ENCODE measurements at places on chromosomes 5 and 9.
A peak's percentile ranks its signal among the peaks of the same experiment; 100 is the strongest.

- no peak for DNase-seq
These were observed 40.6 kb downstream of the SLC1A3 start for GRCh38 chr5:36647046-36647445.

DNA sequence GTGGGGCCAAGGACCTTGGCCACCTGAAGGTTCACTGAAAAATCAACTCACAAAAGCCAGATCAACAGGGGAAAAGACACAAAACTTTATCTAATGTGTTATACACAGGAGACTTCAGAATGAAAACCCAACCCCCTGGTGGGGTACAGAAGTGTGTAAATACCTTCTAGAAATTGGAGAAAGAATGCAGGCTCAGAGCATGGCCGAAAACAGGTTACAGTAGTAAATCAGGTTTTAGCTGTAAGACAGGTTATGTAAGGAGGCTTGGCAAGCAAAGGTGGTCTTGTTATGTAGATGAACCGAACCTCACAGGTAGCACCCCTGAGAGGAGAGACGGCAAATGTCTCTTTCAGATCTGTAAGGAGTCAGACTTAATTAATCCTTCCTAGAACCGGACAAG, 10.0 kb downstream of the CEMIP2 start:
- DNase-seq, result no peak

DNA sequence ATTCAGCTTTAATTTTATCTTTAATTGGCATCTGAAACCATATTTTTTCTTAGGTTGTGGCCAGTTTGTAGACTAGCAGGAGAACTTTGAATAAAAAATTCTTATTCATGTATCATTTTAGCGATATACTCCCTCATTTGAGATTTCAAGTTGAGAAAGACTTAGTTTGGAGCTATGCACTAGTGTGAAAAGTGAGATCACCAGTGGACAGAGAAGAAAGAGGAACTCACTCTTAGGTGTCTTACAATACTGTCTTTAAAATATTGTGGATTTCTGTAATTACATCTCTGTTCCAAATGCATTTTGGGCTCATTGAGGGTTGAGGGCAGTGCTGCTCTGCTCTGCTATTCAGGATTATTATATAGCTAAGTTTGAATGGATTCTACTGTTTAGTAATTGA, 54.7 kb downstream of the NAA35 start:
- no peak for DNase-seq

DNA sequence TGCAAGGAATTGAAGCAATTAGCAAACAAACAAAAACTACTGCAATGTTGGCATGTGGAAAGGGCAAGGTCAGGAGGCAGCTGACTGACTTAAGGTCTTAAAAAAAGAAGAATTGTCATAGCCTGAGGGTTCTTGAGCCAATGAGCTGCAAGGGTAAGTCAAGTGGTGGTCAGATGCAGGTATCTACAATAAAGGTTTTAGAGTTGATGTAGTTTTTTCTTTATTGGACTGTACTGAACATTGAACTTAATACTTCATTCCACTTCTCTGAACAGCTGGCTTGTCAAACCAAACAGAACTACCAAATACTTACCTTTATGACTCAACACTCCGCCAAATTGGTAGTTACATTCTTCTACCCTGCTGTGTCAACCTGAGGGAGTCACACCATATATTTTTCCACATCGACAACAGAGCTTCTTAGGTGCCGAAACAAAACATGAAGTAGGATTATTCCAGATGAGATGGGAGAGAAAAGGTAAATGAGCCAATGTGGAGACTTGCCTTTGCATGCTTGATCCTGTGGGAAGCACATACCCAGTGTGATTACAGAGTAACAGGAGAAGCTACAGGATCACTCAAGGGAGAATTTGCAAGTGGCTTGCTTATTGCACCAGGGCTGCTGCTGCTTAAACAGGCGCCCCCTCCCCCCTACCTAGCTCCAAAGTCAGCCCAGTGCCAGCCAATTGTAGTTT, 35.3 kb downstream of the EQTN start:
- DNase-seq, result no peak

- DNase-seq, result no peak
These were observed 249.6 kb downstream of the NSG2 start for GRCh38 chr5:174294891-174295620.

- DNase-seq, result no peak
These were observed 119.3 kb downstream of the RPS23 start for GRCh38 chr5:82158755-82159413.

DNA sequence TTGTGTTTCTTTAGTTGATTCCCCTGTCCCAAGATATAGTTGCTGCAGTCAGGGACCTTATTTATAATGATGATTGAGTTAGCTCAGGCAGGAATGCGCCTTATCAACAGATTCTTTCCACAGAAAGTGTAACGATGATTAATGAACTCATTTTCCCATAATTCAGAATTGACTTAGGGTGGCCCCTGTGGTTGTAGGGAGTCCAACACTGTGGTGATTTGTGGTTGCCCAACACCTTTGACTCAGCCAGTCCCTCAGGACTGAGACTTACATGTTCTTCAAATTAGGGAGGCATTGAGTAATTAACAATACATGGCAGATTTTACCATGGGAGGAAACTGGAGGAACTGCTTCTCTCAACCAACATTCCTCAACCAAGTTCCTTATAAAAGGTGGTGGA, 221.9 kb downstream of the GABRG2 start:
- no peak for DNase-seq

DNA sequence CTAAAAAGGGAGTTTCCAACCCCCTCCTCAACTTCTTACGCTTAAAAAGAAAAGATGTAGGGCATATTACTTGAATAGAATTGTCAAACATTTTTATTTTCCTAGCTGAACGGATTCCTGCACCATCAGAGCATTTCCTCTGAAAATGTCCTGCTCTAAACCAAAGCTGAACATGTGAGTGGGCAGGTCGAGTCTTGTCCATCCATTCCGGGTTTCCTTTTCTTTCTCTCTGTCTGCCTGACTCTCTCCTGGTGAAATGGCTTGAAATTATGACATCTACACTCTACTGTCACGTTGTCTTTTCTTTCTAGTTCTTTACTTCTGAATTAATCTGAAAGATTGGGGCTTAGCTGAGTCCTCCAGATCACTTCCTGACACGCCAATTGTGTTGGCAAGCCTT, 39.2 kb upstream of the PTPN3 start:
- no peak for DNase-seq

- DNase-seq, result no peak
These were observed 46.8 kb downstream of the MTMR12 start for GRCh38 chr5:32265902-32266301.

GRCh38 chr5:162283609-162284008, 216.0 kb downstream of the GABRG2 start:
- no peak for DNase-seq

DNA sequence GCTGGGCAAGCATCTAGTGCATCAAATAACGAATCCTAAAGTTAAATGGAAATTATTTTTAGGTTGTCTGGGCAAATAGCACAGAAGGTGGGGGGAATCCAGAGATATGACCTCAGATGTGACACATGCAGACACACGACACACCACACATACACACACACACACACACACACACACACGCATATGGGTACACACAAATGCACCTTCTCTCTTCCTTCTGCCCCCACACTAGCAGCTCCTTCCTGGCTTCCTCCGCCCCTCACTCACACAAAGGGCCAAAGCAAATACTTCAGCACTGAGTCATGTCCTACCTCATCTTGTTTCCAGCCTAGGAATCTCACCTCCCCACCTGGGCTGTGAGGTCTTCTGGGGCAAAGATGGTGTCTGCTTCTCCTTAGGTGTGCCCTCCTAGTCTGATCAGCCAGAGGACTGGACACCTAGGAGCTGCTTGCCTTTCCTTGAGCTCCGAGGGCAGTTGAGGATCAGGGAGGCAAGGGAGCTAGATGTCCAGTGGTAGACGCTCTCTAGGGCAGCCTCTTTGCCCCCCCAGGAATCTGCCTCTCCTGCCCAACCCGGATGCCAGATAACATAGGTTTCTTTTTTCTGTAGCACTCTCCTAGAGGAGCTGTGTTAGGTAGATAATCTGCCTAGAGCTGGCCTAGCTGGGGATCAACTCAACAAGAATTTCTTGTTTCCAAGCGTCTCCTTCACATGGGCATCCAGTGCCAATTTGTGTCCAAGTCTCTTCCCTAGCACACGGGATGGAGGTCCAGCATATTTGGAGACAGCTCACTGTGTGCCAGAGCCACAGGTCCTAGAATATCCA, 14.3 kb upstream of the JADE2 start:
- DNase-seq, result peak; percentile 63

GRCh38 chr5:112732131-112732530, 5.6 kb upstream of the APC start:
- DNase-seq, result no peak

- no peak for DNase-seq
These were observed 35.4 kb downstream of the ACTL7A start for GRCh38 chr9:108897324-108898096.

- no peak for DNase-seq
These were observed 40.3 kb downstream of the PRKACG start for GRCh38 chr9:68973619-68974018.

- DNase-seq, result peak; percentile 57
These were observed at the start of gene PRRX2 for GRCh38 chr9:129665389-129665775. PRRX2 (plus strand) TSS chr9:129665647; CDS start chr9:129665868, 221 bp downstream.

DNA sequence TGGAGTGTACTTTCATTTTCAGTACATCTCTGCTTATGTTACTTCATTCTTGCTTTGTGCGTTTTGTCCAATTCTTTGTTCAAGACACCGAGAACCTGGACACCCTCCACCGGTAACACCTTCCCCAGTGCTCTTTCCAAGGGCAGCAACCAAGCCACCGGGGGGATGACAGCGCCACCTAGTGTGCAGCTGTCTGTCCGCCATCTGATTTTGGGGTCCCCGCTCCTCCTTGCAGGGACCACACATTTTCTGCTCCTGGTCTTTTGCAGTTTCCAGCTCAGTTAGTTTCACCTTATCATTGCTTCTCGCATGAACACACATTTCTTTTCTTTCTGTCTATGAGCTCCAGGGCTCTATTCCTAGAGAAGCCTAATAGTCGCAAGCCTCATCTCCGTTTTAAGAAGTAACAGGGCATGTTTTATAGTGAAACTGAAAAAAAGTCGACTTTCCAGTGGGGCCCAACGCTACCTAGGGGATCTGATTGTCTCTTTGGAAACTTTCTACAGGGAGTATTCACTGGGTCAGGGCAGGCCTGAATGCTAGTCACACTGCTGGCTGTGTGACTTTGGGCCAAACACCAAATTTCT, 152.1 kb downstream of the FSTL4 start:
- peak; percentile 53 for DNase-seq

- no peak for DNase-seq
These were observed 19.2 kb upstream of the FYB1 start for GRCh38 chr5:39238366-39239105.

GRCh38 chr5:128035689-128036088, 47.9 kb upstream of the SLC12A2 start:
- no peak for DNase-seq

- no peak for DNase-seq
These were observed 118.0 kb upstream of the RAI14 start for GRCh38 chr5:34538026-34538672.

- no peak for DNase-seq
These were observed 236.9 kb downstream of the SAXO1 start for GRCh38 chr9:18795947-18796671.

DNA sequence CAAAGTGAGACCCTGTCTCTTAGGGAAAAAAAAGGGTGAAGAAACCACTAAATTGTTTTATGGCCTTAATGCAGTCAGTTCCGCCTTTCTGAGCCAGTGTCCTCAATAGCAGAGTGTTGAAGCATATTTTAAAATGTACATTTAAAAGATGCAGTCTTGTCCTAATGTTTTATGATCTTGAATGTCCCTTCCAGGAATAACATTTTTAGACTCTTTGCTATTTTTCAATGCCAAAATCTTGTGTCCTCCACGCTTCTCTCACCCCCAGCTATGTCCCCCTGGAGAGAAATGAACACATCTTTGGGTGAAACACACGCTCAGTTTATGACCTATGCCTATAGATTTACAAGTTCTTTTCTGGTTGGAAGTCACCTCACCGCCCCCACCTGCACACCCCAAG, 69.8 kb downstream of the CSNK1A1 start:
- no peak for DNase-seq

DNA sequence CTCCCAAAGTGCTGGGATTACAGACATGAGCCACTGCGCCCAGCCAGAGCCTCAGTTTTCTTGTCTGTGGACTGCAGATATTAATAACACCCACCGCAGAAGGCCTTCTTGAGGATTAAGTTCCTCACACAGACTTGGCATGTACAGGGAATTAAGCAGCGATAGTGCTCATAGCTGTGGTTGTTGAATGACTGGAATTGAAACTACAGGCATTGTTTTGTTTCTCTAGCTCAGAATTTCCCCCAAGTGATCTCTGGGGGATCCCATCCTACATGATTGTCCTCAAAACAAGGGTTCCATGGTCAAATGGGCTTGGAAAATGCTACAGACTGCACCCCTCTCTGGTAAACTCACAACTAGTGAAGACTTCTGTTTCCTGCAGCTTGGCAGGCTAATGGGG, 44.2 kb upstream of the TDRD7 start:
- DNase-seq, result no peak

DNA sequence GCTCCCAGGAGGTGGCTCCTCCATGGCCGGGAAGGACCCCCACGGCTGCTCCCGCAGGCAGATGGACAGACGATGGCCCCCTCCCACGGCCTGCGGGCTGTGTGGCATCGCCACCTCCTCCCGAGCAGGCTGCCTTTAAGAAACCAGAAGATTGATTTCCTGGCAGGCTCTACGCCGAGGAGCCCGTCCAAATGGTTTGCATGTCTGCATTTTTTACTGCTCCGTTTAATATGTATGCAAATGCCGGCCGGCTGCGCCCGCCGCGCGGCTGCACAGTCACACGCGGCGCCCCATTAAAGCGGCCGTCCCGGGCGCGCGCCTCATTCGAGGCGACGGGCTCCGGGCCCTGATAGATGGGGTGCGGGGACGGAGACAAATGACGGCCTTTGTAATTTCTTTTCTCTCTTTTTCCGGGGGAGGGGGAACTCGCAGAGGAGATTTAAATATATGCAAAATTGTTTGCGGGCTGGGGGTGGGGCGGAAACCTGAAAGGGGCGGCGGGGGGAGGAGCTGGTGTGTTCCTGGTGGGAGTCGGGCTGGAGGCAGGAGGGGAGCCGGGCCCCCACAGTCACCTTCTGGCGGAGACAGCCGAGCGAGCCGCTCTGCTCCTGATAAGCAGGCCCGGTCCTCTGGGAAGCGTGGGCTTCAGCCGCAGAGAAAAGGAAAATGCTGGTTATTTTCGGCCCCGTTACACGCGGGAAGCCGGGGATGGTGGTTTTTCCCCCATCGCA, 158.7 kb upstream of the IER5L start:
- DNase-seq, result peak; percentile 62

DNA sequence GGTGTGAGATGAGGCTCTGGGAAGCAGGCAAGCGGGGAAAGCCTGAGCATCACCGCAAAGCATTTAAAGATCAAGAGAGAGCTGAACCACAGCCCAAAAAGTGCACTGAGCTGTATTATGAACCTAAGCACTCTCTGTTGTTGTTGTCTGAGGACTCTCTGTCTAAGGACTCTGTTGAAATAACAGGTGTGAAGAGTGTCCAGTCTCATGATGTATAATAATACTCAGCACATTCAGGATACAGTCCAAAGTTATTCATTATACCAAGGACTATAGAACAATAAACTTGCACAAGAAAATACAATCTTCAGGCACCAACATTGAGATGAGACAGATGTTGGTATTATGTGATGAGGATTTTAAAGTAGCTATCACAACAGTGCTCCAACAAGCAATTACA, 71.8 kb upstream of the CTSV start:
- DNase-seq, result no peak

- peak; percentile 82 for DNase-seq
These were observed 717 bp upstream of the IQGAP2 start for GRCh38 chr5:76402251-76402885.
